ENCODE measurements at places on chromosomes 13 and 19.

DNA sequence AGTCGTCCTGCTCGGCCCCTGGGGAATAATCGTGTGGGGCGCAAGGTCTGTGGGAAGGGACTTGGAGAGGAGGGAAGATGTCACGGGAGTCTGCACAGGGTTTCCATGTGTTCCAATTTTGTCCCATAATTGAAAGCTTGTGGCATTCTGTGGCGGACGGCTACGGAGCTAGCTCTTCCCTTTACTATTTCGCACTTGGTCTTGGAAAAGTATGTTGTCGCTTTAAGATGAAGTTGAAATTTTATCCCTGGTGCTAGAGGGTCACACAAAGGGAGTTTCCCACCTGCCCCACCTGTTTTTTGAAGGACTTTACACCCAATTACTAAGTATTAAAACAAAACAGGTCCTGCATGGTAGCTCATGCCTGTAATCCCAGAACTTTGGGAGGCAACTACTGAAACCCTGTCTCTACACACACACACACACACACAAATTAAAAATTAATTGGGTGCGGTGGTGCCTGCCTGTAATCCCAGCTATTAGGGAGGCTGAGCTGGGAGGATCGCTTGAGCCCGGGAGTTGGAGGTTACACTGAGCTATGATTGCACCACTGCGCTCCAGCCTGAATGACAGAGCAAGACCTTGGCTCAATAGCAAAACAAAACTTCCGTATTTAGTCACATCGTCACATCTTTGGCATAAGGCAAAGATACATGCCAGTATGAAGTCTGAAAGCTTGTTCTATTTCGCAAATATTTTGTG, 967 bp upstream of the TPT1 start:
- no peak for DNase-seq

DNA sequence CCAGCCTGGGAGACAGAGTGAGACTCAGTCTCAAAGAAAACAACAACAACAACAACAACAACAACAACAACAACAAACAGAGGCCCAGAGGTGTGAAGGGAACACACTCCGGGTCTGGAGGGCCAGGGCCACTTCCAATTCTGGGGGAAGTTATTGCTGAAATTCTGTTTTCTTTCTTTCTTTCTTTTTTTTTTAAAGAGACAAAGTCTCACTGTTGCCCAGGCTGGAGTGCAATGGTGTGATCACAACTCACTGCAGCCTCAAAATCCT, 3.5 kb upstream of the CAPS start:
- no peak for DNase-seq

DNA sequence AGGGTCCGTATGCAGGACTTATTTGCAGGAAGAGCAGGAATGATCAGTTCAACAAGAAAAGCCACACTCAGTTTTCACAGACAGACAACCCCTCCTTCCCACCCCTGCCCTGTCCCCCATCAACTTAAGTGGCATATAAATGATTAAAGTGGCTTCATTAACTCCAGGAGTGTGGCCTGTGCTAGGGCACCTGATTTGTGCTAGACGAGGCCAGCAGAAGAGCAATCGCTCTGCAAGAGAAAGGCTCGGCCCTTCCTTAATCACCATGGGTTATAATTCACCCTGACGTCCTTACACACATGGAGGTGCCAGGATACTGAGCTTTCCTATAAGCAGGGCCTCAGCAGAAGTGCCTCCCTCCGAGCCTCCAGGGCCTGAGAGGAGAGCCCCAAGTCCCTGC, 14.6 kb downstream of the C19orf12 start:
- DNase-seq = no peak

DNA sequence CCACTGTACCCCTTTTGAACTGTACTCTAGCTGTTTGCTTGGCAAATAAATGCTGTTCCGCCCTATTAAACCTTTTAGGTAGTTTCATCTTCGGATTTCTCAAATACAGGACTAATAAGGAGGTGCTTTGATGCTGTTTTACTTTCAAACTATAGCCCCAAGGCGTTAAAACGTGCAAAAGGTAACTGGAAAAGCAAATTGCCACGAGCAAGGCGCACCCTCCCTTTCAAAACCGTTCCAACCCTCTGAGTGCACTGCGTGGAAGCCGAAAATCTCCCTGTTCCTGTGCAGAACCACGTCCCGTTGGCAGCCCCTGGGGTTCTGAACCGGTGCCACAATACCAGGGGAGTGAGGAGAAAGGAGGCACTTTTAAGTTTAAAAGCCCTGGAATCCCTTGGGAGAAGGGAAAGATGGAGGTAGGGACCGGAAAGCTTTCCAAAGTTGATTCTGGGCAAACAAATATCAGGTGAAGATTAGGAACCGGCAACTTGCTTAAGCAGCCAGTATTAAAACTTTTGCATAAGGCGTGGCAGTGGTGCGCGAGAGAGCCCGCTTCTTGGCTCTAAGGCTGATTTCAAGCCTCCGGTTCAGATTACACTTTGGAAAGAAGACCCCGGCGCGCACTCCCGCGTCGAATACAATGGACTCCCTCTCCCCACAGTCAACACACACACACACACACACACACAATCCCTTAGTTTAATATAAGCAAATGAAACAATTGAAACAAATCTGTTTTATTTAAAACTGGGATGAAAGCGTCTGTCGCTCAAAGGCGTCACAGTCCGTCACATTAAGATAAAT, 9.5 kb downstream of the POU4F1 start:
- DNase-seq = no peak

DNA sequence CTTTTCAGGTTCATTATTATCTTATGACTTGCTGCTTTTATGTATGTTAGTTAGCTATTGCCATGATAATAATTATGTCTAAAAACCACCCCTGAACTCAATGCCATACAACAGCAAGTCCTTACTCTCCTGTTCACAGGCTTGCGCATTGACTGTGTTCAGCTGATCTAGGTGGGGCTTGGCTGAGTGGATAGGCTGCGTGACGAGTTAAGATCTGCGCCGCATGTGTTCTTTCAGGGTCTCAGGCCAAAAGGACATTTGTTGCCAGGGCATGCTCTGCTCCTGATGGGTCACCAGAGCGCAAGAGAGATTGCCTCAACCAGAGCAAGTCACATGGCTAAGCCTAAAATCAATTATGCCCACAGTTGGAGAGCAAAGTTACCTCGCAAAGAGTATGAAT, 859 bp downstream of the ZNF568 start:
- DNase-seq = no peak

- no peak for DNase-seq
Measured at GRCh38 chr13:105847527-105848291, 687.8 kb downstream of the EFNB2 start.
